Left ventricle myocardium superior (tissue), 1 donor: ENCODE measurements at places on chromosomes 1 and 21.

DNA sequence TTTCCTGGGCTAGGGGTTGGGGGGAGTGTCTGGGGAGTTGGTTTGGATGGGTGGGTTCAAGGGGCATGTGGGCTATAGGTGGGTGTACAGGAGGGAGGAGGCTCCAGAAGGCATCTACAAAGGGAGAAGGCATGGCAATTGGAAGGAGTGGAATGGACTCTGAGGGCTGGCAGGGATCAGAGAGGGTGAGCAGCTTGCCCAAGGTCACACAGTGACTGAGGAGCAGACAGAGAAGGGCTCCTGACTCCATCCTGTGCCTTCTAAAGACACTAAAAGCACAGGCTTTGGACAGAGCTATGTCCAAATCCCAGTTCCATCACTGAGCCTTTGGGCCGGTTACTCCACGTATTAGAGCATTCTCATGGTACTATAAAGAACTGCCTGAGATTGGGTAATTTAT lies 151.8 kb downstream of the PTPRU start:
- no peak for DNase-seq

GRCh38 chr1:28981210-28981609 lies 66.8 kb downstream of the EPB41 start:
- no peak for DNase-seq

DNA sequence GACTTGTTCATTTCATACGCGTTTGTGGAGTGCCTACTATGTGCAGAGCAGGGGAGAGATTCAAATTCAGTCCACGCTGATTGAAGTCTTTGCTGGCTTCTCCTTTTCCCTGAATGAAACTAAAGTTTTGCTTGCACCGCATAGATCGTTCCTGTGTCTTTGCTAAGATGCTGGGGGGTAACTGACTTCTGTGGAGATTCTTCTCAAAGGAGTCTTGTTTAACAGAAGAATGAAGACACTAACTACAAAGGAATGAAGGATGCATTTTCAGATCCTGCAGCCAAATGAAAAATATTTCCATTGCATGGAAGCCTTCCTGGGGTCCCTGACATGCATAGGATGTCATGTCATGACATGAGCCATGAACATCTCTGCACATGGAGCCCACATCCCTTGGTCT lies 26.9 kb upstream of the H6PD start:
- no peak for DNase-seq

GRCh38 chr1:170967042-170967910 lies 31.9 kb downstream of the MROH9 start:
- DNase-seq = no peak
